Transverse colon (tissue), 4 donors: ENCODE measurements at places on chromosomes 11 and 22.

DNA sequence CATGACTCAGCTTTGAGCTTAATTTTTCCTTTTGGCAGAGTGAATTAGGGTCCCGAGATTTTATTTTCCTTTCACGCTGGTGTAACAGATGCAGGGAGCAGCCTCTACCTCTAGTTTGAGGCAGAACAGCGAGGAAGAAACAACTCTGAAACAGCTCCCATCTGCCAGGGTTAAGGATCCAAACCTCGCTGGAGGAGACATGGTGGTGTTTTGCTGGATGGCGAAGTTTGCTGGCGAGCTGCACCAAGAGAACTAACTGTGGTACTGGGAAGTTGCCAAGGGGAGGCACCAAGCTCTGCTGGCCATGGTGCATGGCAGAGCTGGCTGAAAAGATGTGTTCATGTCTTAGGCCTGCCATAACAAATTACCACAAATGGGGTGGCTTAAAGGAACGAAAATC is 7.6 kb upstream of the ALKBH3 start:
- no peak for DNase-seq
- no peak overlapping the region for H3K27ac ChIP-seq
- H3K4me1 ChIP-seq: no peaks in the 10 kb centered on the region
- H3K4me3 ChIP-seq: no peak overlapping the region
- peaks cover 68% of the 10 kb centered on the region for H3K27me3 ChIP-seq
- H3K36me3 ChIP-seq: no peaks in the 10 kb centered on the region

DNA sequence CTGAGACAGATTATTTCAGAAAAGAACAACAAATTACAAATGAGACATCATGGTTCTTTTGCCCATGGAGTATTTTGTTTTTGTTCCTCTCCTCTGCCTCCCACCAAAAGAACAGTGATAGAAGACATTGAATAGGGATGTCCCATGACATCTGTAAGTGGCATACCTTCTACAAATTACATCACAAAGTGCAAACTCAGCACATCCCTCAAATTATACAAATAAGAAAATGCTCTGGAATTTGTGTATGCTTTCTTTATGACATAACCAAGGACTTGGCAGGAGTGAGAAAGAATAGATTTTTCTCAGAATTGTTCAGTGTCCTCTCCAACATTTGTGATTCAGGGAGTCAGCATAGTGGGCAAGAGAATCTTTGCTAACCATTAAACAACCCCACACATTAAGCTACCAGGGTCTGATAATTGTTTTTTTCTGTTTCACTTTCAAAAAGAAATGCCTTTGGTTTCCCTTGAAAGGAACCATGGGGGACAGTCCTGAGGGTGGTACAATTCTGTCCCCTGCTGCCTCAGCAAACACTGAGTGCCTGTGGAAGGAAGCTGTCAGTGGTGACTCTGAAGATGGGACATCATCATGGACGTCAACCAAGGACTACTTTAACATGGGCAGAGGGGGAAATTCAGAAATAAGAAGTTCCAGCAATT is 430.3 kb downstream of the AASDHPPT start:
- H3K27me3 ChIP-seq: no peaks in the 10 kb centered on the region
- no peak overlapping the region for H3K27ac ChIP-seq
- no peaks in the 10 kb centered on the region for H3K36me3 ChIP-seq
- DNase-seq: no peak
- no peaks in the 10 kb centered on the region for H3K4me1 ChIP-seq

GRCh38 chr11:119889728-119890280 is 160.8 kb upstream of the NECTIN1 start:
- no peak overlapping the region for H3K4me3 ChIP-seq
- DNase-seq: no peak
- H3K4me1 ChIP-seq: peaks cover 6% of the 10 kb centered on the region
- no peaks in the 10 kb centered on the region for H3K36me3 ChIP-seq
- no peak overlapping the region for H3K27ac ChIP-seq

GRCh38 chr22:46286941-46287872 is 9.5 kb upstream of the GTSE1 start:
- no peak overlapping the region for H3K4me3 ChIP-seq
- H3K36me3 ChIP-seq: no peaks in the 10 kb centered on the region
- DNase-seq: no peak

GRCh38 chr22:22446517-22446916 is 62.0 kb downstream of the ZNF280B start:
- H3K4me3 ChIP-seq: no peak overlapping the region
- no peak overlapping the region for H3K27ac ChIP-seq
- H3K36me3 ChIP-seq: no peaks in the 10 kb centered on the region
- H3K4me1 ChIP-seq: no peaks in the 10 kb centered on the region
- peaks cover 17% of the 10 kb centered on the region for H3K27me3 ChIP-seq

DNA sequence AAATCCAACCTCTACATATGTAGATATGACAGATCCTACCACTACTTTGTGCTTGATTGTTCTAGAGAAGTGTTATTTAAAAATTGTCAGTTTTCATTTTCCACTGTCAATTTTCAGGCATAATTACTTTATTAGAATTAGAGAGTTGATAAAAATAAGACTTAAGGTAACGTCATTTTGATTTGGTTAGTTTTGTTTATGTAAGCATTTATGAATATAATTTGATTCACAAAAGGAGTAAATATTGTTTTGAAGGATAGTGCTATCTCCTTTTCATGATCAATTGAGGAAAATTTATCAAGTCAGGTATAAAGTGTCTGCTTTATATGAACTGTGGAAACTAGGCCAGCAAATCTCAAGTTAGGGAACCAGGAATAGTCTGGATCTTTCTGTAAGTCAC is 42.6 kb upstream of the PITPNB start:
- no peak overlapping the region for H3K27ac ChIP-seq
- no peaks in the 10 kb centered on the region for H3K36me3 ChIP-seq
- H3K27me3 ChIP-seq: no peaks in the 10 kb centered on the region
- no peaks in the 10 kb centered on the region for H3K4me1 ChIP-seq

GRCh38 chr11:123190518-123190917 is 4.5 kb downstream of the CLMP start:
- peaks cover 40% of the 10 kb centered on the region for H3K27me3 ChIP-seq
- H3K27ac ChIP-seq: peak overlapping the region; percentile 93
- no peak overlapping the region for H3K4me3 ChIP-seq

DNA sequence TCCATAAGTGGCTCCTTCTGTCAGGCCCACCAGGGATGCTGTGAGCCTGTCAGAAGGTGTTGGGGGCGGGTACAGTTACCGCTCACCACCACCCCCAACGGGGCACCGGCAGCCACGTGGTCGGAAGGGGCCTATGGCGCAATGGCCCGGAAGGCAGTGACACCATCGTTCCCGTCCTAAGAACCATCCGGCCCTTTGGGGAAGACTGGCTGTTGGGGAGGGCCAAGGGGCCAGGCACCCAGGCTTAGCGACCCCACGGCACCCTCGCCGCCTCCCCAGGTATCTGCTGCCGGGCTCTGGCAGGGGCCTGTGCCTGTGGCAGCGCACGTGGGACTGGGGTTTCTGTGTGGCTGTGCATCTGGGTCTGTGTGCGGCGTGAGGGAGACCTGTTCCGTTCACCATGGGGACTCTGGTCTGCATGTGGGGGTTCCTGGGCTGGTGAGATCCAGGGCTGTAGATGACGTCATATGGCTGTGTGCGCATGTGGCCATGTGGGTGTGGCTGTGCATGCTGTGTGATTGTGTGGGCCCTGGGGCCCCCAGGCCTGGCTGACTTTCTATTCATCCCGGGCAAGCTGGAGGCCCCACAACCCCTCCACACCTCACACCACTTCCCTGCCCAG is 717 bp downstream of the OSM start:
- H3K4me3 ChIP-seq: no peak overlapping the region
- no peaks in the 10 kb centered on the region for H3K27me3 ChIP-seq
- peak; percentile 73 for DNase-seq
- no peaks in the 10 kb centered on the region for H3K36me3 ChIP-seq

GRCh38 chr22:47549741-47550340 is 787.4 kb downstream of the TBC1D22A start:
- H3K27me3 ChIP-seq: no peaks in the 10 kb centered on the region
- no peak overlapping the region for H3K27ac ChIP-seq
- H3K36me3 ChIP-seq: no peaks in the 10 kb centered on the region
- H3K4me1 ChIP-seq: no peaks in the 10 kb centered on the region
- no peak for DNase-seq

DNA sequence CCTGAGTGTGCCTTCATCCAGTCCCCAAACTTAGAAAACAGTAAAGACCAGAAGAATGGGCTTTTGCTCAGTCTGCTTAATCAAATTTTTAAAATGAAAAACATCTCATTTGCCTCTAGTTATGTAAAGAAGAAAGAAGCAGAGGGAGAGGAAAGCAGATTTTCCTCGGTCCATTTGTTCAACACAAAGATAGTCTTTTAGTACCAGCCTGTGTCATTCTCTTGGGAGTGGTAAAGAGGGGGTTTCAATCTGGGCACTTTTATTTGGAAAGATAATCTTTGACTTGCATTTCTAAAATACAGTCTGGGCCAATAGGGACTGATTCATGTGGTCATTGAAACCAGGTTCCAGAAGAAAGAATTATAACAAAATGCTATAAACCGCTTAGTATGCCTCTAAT is 29.5 kb downstream of the KREMEN1 start:
- no peak overlapping the region for H3K4me3 ChIP-seq
- H3K27me3 ChIP-seq: no peaks in the 10 kb centered on the region
- H3K27ac ChIP-seq: no peak overlapping the region
- no peaks in the 10 kb centered on the region for H3K4me1 ChIP-seq

- no peaks in the 10 kb centered on the region for H3K27me3 ChIP-seq
- H3K36me3 ChIP-seq: no peaks in the 10 kb centered on the region
- no peak for DNase-seq
Measured at GRCh38 chr22:28204382-28204781, 285.3 kb upstream of the PITPNB start.

DNA sequence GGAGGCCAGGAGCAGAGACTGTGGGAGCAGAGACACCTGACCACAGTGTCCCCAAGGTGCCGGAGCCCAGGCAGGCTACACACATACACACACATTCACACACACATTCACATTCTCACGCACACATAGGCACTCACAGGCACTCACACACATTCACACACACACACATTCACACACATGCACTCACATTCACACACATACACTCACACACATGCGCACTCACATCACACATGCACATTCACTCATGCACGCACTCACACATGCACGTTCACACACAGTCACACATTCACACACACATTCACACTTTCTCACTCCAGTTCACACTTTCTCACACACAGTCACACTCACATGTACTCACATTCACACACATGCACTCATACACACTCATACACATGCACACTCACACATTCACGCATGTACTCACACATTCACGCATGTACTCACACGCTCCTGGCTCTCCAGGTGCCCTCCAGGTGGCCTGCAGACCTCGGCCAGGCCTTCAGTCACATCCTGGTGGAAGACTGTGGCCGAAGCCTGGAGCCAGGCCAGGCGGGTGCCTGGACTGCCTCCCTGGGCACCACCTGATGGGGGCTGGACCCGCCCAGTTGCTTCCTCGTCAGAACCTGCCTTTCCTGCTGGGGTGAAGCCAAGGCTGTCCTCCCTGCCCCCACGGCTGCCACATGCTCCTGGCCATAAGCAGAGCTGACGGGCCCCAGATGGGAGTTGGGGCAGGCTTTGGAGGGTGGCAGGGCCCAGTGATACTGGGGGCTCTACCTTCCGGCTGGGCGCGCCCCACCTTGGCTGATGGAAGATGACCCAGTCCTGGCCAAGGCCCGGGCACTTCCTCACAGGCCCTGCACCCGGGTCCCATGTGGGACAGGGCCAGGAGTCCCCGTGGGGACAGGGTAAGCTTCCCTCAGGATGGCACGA is 89.5 kb downstream of the WNT7B start:
- no peaks in the 10 kb centered on the region for H3K4me1 ChIP-seq
- no peak overlapping the region for H3K27ac ChIP-seq
- no peak overlapping the region for H3K4me3 ChIP-seq

GRCh38 chr22:48750282-48750681 is 1077.4 kb downstream of the BRD1 start:
- H3K27ac ChIP-seq: no peak overlapping the region
- H3K4me1 ChIP-seq: no peaks in the 10 kb centered on the region

DNA sequence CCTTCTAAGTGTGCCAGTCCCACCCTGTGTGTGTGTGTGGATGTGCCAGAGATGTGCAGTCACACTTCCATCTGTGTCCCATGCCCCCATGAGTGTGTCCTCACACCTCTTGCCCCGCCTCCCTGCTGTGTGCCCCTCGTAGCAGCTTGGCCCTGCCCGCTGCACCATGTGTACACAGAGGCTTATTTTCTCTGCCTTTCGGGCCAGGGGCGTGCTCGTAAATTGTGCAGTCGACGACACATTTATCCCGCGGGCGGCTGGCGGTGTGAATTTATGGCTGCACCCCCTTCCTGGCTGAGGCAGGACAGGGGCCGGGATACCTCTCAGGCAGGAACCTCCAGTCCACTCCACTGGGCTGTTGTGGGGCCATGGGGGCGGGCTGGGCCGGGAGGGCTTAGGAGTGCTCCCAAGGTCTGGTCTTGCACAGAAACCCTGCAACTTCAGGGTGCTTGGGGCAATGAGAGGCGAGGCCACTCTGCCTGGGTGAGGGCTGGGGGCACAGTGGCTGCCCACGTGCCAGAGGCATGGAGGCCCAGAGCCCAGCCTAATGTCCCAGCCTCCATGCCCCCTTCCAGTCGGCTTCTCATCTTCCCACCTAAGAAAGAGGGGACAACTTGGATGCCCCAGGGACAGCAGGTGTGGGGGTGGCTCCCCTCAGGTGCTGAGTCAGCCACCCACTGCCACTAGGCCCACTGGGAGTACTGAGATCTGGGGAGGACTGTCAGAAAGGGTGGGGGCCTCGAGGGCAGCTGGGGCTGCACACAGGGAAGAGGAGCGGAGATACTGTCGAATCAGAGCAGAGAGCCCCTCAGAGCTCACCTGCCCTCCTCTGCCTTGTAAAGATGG is 12.5 kb downstream of the GP1BB start:
- H3K27ac ChIP-seq: no peak overlapping the region
- H3K4me3 ChIP-seq: no peak overlapping the region
- no peaks in the 10 kb centered on the region for H3K4me1 ChIP-seq
- peaks cover 14% of the 10 kb centered on the region for H3K27me3 ChIP-seq

GRCh38 chr22:49340406-49340805 is 487.3 kb downstream of the BRD1 start:
- H3K4me3 ChIP-seq: no peak overlapping the region
- H3K27ac ChIP-seq: no peak overlapping the region
- no peaks in the 10 kb centered on the region for H3K27me3 ChIP-seq
- DNase-seq: no peak
- H3K4me1 ChIP-seq: no peaks in the 10 kb centered on the region

- no peak overlapping the region for H3K27ac ChIP-seq
- no peaks in the 10 kb centered on the region for H3K36me3 ChIP-seq
- H3K4me3 ChIP-seq: no peak overlapping the region
- no peak for DNase-seq
- no peaks in the 10 kb centered on the region for H3K27me3 ChIP-seq
Measured at GRCh38 chr11:93497596-93497995, 45.6 kb downstream of the SMCO4 start.
